WTC11 (cell line): ENCODE measurements at places on chromosomes 2 and 18. TPM values are rescaled to one million over a fixed set of nuclear protein-coding genes. Genes with fewer than 3 reads are reported as not detected.

- H3K4me1 ChIP-seq = no peaks in the 10 kb centered on the region
- H3K27ac ChIP-seq = no peak overlapping the region
- H3K27me3 ChIP-seq = peaks cover 3% of the 10 kb centered on the region; the same call in 1 of the 2 replicates
- no peak overlapping the region for H3K4me3 ChIP-seq
- no peaks in the 10 kb centered on the region for H3K36me3 ChIP-seq
Measured at GRCh38 chr18:79643054-79643984, 36.3 kb upstream of the CTDP1 start.

SLC30A3 gene
- total RNA-seq = 8.0 to 8.9 TPM (median 8.1 TPM) in 3 replicates

GRCh38 chr18:41765460-41765859 is 189.6 kb upstream of the PIK3C3 start:
- peaks cover 19% of the 10 kb centered on the region for H3K4me1 ChIP-seq
- H3K27ac ChIP-seq = peak overlapping the region; percentile 37; the same call in 1 of the 2 replicates
- DNase-seq = no peak
- no peak overlapping the region for H3K4me3 ChIP-seq
- H3K36me3 ChIP-seq = no peaks in the 10 kb centered on the region

- H3K4me1 ChIP-seq = peaks cover 16% of the 10 kb centered on the region
- H3K4me3 ChIP-seq = no peak overlapping the region
Measured at GRCh38 chr18:3689091-3689490, 239.1 kb downstream of the TGIF1 start.

SETBP1 gene
- total RNA-seq = 5.9 to 9.6 TPM (median 6.3 TPM) in 3 replicates

DNA sequence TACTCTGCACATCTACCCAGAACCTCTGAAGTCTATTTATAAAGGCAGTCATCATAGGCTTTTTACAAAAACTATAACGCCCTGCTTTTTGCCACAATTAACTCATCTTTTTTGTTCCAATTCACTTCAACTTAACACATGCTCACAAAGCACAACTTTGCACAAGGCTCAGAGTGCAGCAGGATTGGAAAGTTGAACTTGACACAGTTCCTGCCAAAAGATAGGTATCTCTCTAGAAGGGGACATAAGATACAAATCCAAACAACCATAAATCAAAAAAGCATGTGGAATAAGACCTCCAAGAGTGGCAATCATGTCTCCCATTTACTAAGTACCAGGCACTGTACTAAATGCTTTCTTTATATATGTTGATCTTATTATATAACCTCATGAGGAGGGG is 36.2 kb downstream of the RPL37A start:
- no peak overlapping the region for H3K27ac ChIP-seq
- H3K4me3 ChIP-seq = no peak overlapping the region
- peaks cover 9% of the 10 kb centered on the region; the same call in 1 of the 2 replicates for H3K36me3 ChIP-seq
- H3K4me1 ChIP-seq = peaks cover 38% of the 10 kb centered on the region

GRCh38 chr2:197124639-197125390 is 185.8 kb downstream of the ANKRD44 start:
- H3K36me3 ChIP-seq = no peaks in the 10 kb centered on the region
- DNase-seq = no peak
- no peak overlapping the region; the same call in 1 of the 2 replicates for H3K27ac ChIP-seq
- no peaks in the 10 kb centered on the region for H3K27me3 ChIP-seq

GRCh38 chr2:179106342-179106675 is 56.4 kb upstream of the CCDC141 start:
- H3K27me3 ChIP-seq = no peaks in the 10 kb centered on the region
- peaks cover 5% of the 10 kb centered on the region; the same call in 1 of the 2 replicates for H3K36me3 ChIP-seq
- no peak for DNase-seq
- H3K4me3 ChIP-seq = no peak overlapping the region

ZBTB14 gene
- 15.1 to 16.9 TPM (median 16.7 TPM) in 3 replicates for total RNA-seq

GRCh38 chr2:173823543-173823939 is 141.6 kb downstream of the SP3 start:
- H3K36me3 ChIP-seq = no peaks in the 10 kb centered on the region
- no peak overlapping the region for H3K27ac ChIP-seq
- H3K4me3 ChIP-seq = no peak overlapping the region
- DNase-seq = no peak
- peaks cover 5% of the 10 kb centered on the region; the same call in 1 of the 2 replicates for H3K4me1 ChIP-seq
- H3K27me3 ChIP-seq = no peaks in the 10 kb centered on the region

SANBR gene
- 8.9 to 10.9 TPM (median 9.8 TPM) in 3 replicates for total RNA-seq

DNA sequence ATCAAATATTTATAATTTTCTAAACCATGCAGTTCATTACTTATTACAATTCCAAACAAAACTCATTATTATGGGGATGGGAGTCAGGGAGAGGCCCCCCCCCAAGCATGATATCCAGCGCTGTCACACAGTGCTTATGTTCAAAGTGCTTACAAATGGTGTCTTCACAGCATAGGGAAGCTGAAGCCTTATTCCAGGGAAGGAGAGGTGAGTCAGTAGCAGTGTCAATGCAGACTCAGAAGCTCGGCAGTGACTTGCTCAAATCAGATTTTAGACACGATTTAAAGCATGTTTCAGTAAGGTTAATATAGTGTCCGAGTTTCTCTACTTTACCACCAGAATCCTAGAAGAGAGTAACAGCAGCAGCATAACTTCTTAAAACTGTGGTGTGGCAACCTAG is 24.6 kb downstream of the SLC66A3 start:
- H3K27me3 ChIP-seq = no peaks in the 10 kb centered on the region
- H3K4me1 ChIP-seq = no peaks in the 10 kb centered on the region
- DNase-seq = no peak
- no peak overlapping the region for H3K27ac ChIP-seq
- H3K4me3 ChIP-seq = no peak overlapping the region

GRCh38 chr2:54770211-54770610 is 46.7 kb downstream of the EML6 start:
- no peaks in the 10 kb centered on the region for H3K4me1 ChIP-seq
- H3K27ac ChIP-seq = no peak overlapping the region
- no peak for DNase-seq

GRCh38 chr2:1045109-1045508 is 94.5 kb downstream of the SNTG2 start:
- peaks cover 28% of the 10 kb centered on the region for H3K4me1 ChIP-seq
- no peak for DNase-seq
- H3K36me3 ChIP-seq = peaks cover 87% of the 10 kb centered on the region
- H3K27ac ChIP-seq = peak overlapping the region; percentile 1; the same call in 1 of the 2 replicates
- no peak overlapping the region for H3K4me3 ChIP-seq
